ENCODE measurements at places on chromosomes 4 and X. TPM values are rescaled to one million over a fixed set of nuclear protein-coding genes. Genes with fewer than 3 reads are reported as not detected.

Gene ANXA3
- total RNA-seq, result 263 TPM

Gene PABPC1L2A
- not detected for total RNA-seq

GRCh38 chrX:111443946-111444345 lies 32.0 kb upstream of the DCX start:
- no peak for DNase-seq

- DNase-seq, result no peak
Observed at GRCh38 chrX:130810561-130810960, 92.4 kb downstream of the ENOX2 start.

DNA sequence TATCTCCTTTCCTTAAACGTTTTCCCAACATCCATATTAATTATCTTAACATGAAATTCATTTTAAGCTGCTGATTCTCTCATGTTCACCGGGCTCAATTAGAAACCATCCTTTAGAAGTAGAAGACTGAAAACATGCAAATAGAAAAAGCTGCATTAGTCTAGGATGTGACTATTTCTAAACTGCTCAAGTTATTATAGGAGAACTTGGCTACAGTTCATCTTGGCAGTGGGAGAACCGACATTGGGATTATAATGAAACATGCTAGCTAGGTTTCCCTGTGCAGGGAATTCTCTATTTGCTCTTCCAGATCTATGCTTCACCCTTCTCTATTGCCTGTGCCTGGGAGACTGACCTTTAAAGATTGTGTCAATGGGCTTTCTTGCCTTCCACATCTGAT lies 151.0 kb upstream of the PPARGC1A start:
- DNase-seq, result no peak

- DNase-seq, result no peak
Observed at GRCh38 chrX:107674480-107675364, 46.4 kb downstream of the PRPS1 start.

GRCh38 chr4:61152433-61152832 lies 47.7 kb upstream of the ADGRL3 start:
- no peak for DNase-seq

DNA sequence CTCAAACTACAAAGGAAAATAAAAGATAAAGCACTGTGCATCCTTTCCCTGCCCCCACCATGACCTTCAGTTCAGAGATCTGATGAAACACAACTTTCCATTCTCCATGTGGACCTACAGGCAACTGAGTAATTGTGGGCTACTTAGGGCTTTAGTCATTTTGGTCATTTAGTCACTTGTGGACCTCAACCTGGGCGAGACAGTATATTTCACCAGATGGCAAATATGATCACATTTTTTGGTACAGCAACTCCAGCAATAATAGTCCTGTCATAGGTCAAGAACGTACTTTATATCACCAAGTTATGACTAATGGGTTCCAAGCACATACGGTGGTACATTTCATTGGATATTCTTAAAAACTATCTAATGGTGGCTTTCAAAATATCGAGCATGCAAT lies 141.2 kb downstream of the PDGFC start:
- peak; percentile 73 for DNase-seq

Measured in PC-3 (cell line).